ENCODE measurements at places on chromosomes 7 and 10. TPM values are rescaled to one million over a fixed set of nuclear protein-coding genes. Genes with fewer than 3 reads are reported as not detected.

- no peaks in the 10 kb centered on the region for H3K27me3 ChIP-seq
- H3K4me1 ChIP-seq: no peaks in the 10 kb centered on the region
- H3K27ac ChIP-seq: no peak overlapping the region
- no peak overlapping the region for H3K4me3 ChIP-seq
- no peak for DNase-seq
Measured at GRCh38 chr7:69762821-69763352, 164.6 kb downstream of the AUTS2 start.

DNA sequence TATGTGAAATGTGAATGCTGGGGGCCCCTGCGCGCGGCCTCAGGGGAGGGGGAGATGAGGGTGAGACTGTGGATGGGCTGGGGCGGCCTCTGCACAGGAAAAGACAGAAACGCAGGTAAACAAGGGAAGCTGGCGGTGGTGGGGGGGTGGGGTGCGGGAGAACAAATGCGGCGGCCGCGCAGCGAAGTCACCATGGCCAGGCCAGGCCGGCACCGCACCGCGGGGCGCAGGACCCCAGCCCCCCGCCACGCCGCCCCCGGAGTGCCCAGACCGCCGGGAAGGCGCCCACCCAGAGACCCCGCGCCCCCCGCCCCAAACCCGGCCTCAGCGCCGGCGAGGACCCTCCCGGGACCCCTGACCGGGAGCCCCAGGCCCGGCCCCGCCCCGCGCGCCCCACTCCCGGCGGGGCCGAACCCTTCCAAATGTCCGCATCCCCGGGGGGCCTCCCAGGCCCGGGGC lies 14.5 kb upstream of the DNAAF5 start:
- no peaks in the 10 kb centered on the region for H3K36me3 ChIP-seq
- no peak for DNase-seq
- no peak overlapping the region for H3K27ac ChIP-seq
- H3K4me1 ChIP-seq: peaks cover 15% of the 10 kb centered on the region
- H3K4me3 ChIP-seq: peak overlapping the region; percentile 17

DNA sequence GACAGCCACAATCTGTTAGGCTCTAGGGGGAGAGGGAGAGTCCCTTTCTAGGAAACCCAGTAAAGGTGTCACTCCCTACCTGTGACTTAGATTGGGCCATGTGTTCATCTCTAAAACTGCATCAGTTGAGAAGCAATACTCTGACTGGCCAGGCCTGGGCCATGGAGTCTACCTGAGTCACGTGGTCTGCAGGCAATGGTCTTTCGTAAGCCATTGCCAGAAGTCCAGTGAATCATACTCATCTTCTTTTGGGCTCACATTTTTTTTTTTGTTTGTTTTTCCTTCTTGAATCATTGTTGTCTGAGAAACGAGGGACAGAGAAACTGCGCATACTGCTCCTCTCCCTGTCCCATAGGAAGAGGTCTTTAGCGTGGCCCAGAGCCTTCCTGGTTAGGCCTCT lies 215.6 kb downstream of the CCSER2 start:
- DNase-seq: no peak
- H3K36me3 ChIP-seq: no peaks in the 10 kb centered on the region
- no peak overlapping the region for H3K4me3 ChIP-seq

DNA sequence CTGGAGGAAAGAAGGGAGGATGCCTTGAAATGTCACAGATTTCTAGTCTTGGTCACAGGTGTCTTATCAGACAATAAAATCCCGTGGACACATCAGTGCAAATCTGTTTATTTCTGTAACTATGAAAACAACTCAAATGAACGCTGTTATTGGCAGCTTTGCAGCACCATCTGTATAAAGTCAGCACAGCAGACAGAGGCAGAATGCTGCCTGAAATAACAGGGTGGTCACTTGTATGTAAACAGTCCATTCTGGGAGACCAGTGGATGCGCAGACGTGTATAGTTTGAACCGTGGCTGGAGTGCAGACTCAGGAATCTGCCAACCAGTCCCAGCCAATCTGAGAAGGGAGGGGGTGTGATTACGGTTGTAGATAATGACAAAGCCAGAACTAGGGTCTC lies 54.8 kb downstream of the SEC23IP start:
- no peak overlapping the region for H3K27ac ChIP-seq
- H3K4me1 ChIP-seq: no peaks in the 10 kb centered on the region
- no peak overlapping the region for H3K4me3 ChIP-seq
- H3K36me3 ChIP-seq: peaks cover 8% of the 10 kb centered on the region
- no peak for DNase-seq
- no peaks in the 10 kb centered on the region for H3K27me3 ChIP-seq

GRCh38 chr7:132234711-132235110 lies 341.6 kb downstream of the PLXNA4 start:
- no peaks in the 10 kb centered on the region for H3K36me3 ChIP-seq
- no peaks in the 10 kb centered on the region for H3K27me3 ChIP-seq
- no peak overlapping the region for H3K27ac ChIP-seq
- DNase-seq: no peak
- H3K4me1 ChIP-seq: no peaks in the 10 kb centered on the region

GRCh38 chr7:3778345-3778744 lies 477.3 kb downstream of the SDK1 start:
- H3K36me3 ChIP-seq: no peaks in the 10 kb centered on the region
- H3K4me3 ChIP-seq: no peak overlapping the region
- H3K27me3 ChIP-seq: peaks cover 14% of the 10 kb centered on the region

- no peaks in the 10 kb centered on the region for H3K4me1 ChIP-seq
- no peaks in the 10 kb centered on the region for H3K27me3 ChIP-seq
- H3K4me3 ChIP-seq: no peak overlapping the region
- H3K36me3 ChIP-seq: no peaks in the 10 kb centered on the region
Measured at GRCh38 chr7:122768827-122769226, 66.1 kb upstream of the RNF148 start.

GRCh38 chr7:37282927-37283326 lies 165.7 kb downstream of the ELMO1 start:
- H3K27ac ChIP-seq: no peak overlapping the region
- H3K36me3 ChIP-seq: peaks cover 2% of the 10 kb centered on the region
- peaks cover 9% of the 10 kb centered on the region for H3K4me1 ChIP-seq
- DNase-seq: no peak
- H3K4me3 ChIP-seq: no peak overlapping the region

GRCh38 chr10:25974897-25975459 lies 40.9 kb downstream of the MYO3A start:
- no peak overlapping the region for H3K27ac ChIP-seq
- no peak for DNase-seq
- H3K4me1 ChIP-seq: no peaks in the 10 kb centered on the region
- no peaks in the 10 kb centered on the region for H3K27me3 ChIP-seq

DNA sequence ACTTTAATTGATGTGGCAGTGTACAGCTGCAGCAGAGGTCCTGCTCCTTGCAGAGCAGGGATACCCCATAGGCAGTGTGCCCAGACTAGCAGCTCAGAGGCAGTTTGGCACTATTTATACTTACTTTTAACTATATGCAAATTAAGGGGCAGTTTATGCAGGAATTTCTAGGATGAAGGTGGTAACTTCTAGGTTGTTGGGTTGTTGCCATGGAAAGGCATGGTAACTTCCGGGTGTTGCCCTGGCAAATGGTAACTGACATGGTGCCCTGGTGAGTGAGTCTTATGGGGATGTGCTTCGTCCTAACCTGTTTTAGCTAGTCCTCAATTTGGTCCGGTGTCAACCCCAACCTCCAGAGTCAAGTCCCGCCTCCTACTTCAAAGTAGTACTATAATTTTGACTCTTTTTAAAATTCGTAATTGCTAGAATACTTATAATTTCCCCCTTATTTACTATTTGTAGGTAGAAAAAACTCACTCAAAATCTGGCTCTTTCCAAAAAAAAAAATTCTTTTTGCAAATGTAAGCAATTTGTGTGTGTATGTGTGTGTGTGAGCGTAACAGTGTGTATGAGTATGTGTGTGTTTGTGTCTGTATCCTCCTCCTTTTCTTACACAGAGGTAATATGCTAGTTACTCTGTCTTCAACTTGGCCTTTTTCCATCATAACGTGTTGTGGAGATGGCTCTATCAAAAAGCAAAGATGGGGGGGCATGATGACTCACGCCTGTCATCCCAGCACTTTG lies 5.9 kb downstream of the COL26A1 start:
- H3K4me1 ChIP-seq: peaks cover 17% of the 10 kb centered on the region
- H3K36me3 ChIP-seq: no peaks in the 10 kb centered on the region
- no peak overlapping the region for H3K4me3 ChIP-seq
- no peak overlapping the region for H3K27ac ChIP-seq

DNA sequence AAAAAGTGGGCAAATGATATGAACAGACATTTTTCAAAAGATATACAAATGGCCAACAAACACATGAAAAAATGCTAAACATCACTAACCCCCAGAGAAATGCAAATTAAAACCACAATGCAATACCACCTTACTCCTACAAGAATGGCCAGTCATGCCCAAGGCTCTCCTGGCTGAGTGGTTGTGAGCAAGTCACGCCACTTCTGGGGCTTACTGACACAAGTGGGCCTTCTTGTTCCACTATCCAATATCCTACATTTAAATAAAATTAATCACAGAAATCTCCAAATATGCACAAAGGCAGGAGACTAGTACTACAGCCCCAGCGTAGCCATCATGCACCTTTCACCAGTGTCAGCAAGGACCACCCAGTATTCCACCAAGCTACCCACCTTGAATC lies 181.9 kb downstream of the TNS3 start:
- DNase-seq: no peak
- no peaks in the 10 kb centered on the region for H3K27me3 ChIP-seq
- H3K4me3 ChIP-seq: no peak overlapping the region
- peaks cover 12% of the 10 kb centered on the region for H3K4me1 ChIP-seq

GRCh38 chr7:39577229-39577874 lies 11.1 kb downstream of the YAE1 start:
- H3K4me3 ChIP-seq: no peak overlapping the region
- no peak overlapping the region for H3K27ac ChIP-seq
- no peaks in the 10 kb centered on the region for H3K4me1 ChIP-seq
- DNase-seq: no peak
- peaks cover 4% of the 10 kb centered on the region for H3K36me3 ChIP-seq

Gene TRPV6
- total RNA-seq: not detected

Gene ADIRF
- 0.76 TPM for total RNA-seq

Gene TBXAS1
- total RNA-seq: 5.2 TPM

Gene FAM13C
- not detected for total RNA-seq

Gene ZNF503
- total RNA-seq: 0.38 TPM

Gene LOXL4
- not detected for total RNA-seq

Gene AASS
- total RNA-seq: 3.1 TPM

Gene LRRD1
- total RNA-seq: not detected
